Transverse colon (tissue), 4 donors: ENCODE measurements at places on chromosomes 2 and 18. TPM values are rescaled to one million over a fixed set of nuclear protein-coding genes. Genes with fewer than 3 reads are reported as not detected.

UGT1A3 gene
- total RNA-seq: 2.6 TPM

TBR1 gene
- not detected for total RNA-seq

BOK gene
- total RNA-seq: 21.6 TPM

ATP8B1 gene
- 277 TPM for total RNA-seq

HOXD4 gene
- total RNA-seq: 20.5 TPM

POLR1B gene
- total RNA-seq: 24.1 TPM

IL36G gene
- not detected for total RNA-seq

MARS2 gene
- total RNA-seq: 5.2 TPM

STPG4 gene
- total RNA-seq: 1.2 TPM

GCKR gene
- not detected for total RNA-seq

GPR35 gene
- total RNA-seq: 104 TPM

PLCL1 gene
- total RNA-seq: 7.1 TPM

CFAP65 gene
- 1.5 TPM for total RNA-seq

DNA sequence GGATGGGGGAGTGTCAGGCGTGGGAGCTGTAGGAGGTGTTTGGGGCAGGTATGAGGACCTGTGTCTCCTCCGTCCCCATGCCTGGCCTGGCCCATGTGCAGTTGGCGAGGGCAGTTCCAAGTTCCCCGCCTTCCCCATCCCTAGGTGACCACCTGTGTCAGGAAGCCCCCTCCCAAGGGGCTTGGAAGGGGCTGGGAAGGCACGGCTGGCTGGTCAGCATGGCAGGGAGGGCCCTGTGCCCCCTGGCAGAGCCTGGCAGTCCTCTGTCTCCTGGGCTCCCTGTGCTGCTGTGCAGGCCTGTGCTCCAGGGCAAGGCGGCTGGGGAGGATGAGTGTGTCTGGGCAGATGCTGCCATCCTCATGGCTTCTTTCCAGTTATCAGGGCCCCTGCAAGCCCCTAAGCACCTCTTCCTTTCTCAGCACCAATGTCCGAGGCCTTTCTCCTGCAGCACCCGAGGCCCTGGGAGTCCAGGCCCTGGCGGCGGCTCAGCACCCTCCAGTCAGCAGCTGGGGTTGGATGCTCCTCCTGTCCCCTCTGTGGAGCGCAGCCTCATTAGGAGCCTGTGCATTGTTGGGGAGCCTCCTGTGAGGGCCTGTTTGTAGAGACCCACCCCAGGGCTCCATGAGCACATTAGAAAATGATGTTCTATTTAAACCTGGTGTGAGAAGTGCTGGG is 101.7 kb downstream of the FAM210A start:
- no peak for DNase-seq

GRCh38 chr2:188798159-188798558 is 176.0 kb upstream of the COL3A1 start:
- no peak for DNase-seq

DNA sequence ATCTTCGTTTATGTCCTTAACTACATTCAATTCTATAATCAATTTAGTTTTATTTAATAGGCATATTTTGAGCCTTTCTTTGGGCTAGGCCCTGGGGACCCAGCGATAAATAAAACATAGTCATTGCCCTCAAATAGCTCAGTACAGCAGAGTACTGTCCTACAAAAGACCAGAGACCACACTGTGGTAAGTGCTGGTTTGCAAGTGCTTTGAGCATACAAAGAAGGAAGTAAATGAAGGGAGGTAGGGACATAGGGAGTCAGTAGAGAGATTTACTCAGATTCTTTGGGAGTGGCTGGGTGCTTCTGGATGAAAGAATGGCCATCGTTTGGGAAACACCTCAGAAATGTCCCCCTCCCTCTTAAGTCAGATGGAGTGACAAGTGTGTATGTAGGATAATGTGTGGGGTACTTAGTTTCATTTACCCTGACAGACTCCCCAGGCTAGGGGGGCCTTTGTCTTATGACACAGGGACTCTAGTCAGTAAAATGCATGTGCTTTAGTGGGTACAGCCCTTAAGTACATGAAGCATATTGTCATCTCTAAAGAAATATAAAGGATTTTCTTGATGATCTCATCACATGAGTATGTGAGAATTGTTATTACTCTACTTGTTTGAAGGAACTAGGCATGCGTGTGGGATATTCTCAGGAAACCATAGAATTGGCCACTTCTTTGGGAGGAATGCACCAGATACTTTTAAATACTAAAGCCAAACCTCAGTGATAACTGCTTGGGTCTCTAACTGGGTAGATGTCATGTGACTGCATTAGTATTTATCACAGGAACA is 35.1 kb downstream of the MAPRE2 start:
- DNase-seq: no peak

GRCh38 chr18:79507076-79507545 is 111.4 kb downstream of the NFATC1 start:
- DNase-seq: peak; percentile 39

GRCh38 chr2:199693861-199694260 is 157.1 kb downstream of the FTCDNL1 start:
- no peak for DNase-seq

DNA sequence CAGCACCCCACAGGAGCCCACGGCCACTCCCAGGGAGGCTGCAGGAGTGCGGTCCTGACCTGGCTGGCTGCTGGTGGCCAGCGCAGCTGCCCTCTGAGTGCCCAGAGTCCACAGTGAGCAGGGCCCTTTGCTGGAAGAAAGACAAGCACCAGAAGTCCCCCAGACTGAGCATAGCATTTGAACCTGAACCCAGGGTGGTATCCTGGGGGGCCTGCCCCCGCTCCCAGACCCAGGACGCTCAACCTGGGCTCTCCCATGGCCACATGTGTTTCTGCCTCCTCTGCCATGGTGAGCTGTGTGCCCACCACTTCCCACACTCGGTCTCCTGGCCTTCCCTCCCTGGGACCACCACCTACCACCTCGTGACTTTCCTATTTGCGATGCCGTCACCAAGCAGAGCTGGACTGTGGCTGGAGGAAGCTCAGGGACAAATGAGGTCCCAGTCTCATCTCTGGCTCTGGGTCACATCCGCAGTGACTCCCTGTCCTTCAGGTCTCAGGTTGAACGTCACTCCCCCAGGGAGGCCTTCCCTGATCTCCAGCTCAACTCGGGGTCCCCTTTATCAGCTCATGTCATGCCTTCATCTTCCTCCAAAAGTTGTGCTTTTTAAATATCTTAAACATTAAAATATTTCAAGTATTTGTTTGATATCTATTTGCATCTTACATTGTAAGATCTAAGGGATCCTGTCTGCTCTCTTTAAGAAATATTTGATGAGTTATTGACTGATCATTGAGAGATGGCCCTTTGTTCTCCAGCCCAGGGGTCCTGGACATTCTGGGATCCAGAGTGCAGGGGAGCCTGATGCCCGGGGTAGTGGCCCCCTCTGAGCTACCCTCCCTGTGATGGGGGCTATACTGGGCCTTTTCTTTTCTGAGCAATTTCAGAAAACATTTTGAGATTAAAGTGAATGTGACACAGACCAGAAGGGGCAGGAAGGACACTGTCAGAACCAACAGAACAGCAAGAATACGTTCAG is 16.4 kb upstream of the GPR55 start:
- DNase-seq: no peak

- DNase-seq: no peak
These were observed 274.4 kb upstream of the HDAC4 start for GRCh38 chr2:239674981-239675825.

- DNase-seq: no peak
These were observed 135.8 kb upstream of the SH3BP4 start for GRCh38 chr2:234816056-234816455.

DNA sequence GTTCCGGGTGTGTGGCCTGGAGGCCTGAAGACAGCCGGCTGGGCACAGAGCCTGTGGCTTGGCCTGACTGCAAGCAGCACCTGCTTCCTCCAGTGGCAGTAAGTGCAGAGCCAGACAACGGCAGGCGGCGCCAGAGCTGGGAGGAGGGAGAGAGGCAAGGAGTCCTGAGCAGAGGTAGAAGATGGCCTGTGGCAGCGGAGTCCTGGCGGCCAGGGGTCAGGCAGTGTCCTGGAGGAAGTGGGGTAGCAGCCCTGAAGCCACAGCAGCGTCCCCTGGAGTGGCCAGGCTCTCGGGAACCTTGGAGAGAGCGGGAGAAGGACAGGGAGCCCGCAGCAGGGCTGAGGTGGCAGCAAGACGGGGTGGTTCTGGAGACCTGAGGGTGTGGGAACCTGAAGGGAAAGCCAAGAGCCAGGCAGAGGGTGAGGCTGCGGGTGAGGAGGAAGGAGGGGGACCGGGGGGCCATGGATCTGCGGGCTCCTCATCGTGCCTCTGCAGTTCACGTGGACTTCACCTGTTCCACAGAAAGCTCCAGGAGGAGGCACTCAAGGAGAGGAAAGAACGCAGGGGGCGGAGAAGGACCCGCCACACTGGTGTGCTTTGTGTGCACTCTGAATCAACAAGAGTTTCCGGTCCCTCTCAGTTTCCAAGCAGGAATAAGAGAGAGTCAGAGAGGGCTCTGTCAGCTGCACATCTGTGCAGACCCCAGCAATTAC is 85.9 kb downstream of the USP40 start:
- peak; percentile 52 for DNase-seq

- DNase-seq: no peak
These were observed 63.6 kb downstream of the TRAPPC12 start for GRCh38 chr2:3443083-3443482.

DNA sequence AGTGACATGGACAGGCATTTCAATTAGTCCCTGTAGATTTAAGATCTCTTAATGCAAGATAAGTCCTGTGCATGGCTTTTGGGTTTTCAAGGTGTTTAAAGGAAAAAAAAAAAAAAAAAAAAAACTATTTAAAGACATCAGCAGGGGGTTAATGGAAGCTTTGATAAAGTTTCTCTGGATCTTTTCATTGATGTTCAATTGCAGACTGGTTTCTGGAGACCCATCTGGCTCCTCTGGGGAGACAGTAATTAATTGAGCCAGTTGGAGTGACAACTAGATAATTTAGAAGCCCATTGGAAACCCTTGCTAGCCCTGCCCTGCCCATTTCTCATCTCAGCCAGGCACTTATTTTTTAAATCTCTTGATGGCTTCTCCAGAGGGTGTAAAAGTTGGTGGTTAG is 98.7 kb downstream of the EPHA4 start:
- DNase-seq: no peak

DNA sequence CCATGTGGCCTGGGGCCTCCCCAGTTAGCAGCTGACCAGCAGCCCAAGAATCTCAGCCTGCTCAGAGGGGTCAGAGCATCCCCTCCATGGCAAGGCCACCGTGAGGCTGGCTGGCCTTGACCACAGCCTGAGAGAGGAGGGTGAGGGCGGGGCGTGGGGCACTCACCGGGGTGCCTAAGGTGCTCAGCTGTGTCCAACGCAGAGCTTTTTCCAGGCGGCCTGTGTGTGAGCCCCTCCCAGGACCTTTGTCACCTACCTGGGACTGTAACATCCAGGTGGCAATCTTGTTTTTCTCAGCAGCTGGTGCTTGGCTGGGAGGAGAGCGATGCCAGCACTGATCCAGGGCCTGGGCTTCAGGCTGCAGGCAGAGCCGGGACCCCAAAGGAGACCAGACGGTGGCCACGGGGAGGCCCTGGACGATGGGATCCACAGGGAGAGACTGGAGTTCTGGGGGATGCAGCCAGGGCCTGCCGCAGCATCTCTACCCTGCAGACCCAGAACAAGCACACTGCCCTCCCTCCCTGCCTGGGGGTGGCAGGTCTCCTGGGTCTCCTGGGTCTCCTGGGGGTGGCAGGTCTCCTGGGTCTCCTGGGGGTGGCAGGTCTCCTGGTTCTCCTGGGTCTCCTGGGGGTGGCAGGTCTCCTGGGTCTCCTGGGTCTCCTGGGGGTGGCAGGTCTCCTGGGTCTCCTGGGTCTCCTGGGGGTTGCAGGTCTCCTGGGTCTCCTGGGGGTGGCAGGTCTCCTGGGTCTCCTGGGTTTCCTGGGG is 12.3 kb downstream of the SNED1 start:
- no peak for DNase-seq

- DNase-seq: no peak
These were observed 69.7 kb downstream of the LRATD1 start for GRCh38 chr2:14702258-14702657.

DNA sequence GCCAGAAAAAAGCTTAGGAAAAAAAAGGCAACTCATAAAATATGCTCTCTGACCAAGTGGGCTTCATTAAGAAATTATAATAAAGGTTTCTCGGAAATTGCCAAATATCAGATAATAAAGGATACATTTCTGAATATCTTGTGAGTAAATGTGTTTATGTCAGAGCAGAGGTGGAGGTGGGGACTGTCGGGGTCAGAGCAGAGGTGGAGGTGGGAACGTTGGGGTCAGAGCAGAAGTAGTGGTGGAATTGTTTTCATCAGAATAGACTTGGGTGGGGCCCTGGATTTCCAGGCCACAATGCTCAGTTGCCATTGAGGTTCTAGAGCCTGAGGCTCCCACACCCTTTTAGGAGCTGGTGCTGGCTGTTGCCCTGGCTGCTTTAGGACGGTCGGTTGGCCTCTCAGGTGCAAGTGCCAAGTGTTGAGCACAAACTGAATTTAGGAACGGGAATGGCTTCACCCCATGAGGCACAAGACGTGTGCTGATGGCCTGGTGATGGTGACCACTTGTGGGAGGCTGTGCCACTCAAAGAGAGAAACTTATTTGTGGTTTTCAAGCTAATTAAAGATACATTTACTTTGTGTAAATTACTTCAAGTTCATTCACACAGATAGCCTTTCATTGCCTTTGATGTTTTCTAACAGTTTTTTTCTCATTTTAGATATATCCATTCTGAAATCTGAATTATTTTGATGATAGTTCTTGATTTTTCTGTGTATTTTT is 131.5 kb downstream of the ATP9B start:
- DNase-seq: peak; percentile 23
